ENCODE measurements at places on chromosomes 12 and 14. TPM values are rescaled to one million over a fixed set of nuclear protein-coding genes. Genes with fewer than 3 reads are reported as not detected.

ADAM21 gene
- not detected for total RNA-seq

CALCOCO1 gene
- total RNA-seq: 19.6 TPM

GNS gene
- total RNA-seq: 55.7 TPM

CIROP gene
- not detected for total RNA-seq

SOAT2 gene
- total RNA-seq: 0.26 TPM

TAS2R8 gene
- not detected for total RNA-seq
